Stimulated activated CD4-positive, alpha-beta T cell treated with anti-CD3 and anti-CD28 coated beads, Interleukin-1b, Interleukin-23, amount 100 ng/mL, for 1 hour (primary cell): ENCODE measurements at places on chromosomes 5 and 9.
A peak's percentile ranks its signal among the peaks of the same experiment; 100 is the strongest.

DNA sequence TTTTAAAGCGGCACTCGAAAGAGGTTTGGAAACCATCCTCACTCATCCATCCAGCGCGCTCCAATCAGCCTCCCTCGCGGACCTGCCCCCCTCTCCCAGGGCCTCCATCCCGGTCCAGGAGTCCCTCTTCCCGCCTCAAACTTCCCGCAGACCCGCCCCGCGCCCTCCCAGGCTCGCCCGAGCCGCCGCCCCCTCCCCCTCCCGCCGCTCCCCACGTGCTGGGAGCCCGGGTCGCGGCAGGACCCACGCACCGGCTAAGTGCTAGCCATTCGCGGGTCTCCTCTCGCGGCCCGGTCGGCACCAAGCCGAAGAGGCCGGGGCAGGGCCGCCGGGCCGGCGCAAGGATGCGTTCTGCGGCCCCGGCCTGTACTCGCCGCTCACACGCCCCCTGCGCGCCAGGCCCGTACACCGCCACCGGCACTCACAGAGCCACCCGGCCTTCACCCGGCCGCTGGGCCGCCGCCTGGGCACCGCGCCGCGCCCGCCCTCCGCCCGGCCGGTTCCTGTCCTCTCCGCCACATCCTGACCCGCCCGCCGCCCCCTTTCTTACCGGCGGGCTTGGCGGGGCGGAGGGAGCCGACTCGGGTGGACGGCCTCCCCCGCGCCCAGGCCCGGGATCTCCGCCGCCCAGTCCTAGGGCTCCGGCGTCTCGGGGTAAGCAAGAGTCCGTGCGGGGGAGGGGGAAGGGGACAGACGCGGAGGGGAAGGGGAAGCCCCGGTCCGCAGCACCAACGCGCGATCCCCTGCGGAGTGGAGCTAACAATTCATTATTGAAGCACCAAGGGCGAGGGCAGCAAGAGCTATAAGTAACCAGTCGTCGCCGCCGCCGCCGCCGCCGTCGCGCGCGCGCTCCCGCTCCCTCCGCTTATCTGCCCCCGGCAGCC, 576 bp downstream of the CHD1 start:
- DNase-seq: peak; percentile 62

- DNase-seq: no peak
Measured at GRCh38 chr9:109830545-109830944, 50.5 kb downstream of the PALM2AKAP2 start.

DNA sequence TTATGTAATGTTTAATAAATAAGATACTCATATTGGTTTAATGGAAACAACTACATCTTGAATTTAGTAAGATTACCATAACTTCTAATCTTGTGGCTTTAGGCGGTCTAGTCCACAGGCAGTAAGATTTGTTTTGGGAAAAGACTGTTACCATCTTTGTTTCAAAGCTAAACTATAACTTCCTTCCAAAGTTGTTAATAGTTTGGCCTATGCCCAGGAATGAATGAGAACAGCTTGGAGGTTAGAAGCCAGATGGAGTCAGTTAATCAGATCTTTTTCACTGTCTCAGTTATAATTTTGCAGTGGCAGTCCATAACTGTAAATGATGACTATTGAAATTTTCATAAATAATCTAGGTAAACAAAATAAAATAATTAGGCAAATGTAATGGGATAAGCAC, 241.8 kb upstream of the KLF9 start:
- DNase-seq: no peak

DNA sequence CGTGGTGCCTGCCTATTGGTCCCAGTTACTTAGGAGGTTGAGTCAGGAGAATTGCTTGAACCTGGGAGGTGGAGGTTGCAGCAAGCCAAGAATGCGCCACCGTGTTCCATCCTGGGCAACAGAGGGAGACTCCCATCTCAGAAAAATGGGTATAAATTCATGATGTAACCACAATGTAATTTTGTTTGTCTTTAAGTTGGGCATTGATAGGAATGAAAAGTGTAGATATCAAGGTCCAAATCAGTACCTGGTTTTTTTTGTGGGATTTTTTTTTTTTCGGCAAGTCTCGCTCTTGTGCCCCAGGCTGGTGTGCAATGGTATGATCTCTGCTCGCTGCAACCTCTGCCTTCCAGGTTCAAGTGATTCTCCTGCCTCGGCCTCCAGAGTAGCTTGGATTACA, 7.4 kb downstream of the NPM1 start:
- DNase-seq: no peak

- no peak for DNase-seq
Measured at GRCh38 chr5:107219993-107220392, 450.7 kb downstream of the EFNA5 start.

- DNase-seq: no peak
Measured at GRCh38 chr9:89721176-89721700, 116.4 kb downstream of the GADD45G start.

GRCh38 chr9:131707733-131708157, 32.1 kb downstream of the RAPGEF1 start:
- no peak for DNase-seq

DNA sequence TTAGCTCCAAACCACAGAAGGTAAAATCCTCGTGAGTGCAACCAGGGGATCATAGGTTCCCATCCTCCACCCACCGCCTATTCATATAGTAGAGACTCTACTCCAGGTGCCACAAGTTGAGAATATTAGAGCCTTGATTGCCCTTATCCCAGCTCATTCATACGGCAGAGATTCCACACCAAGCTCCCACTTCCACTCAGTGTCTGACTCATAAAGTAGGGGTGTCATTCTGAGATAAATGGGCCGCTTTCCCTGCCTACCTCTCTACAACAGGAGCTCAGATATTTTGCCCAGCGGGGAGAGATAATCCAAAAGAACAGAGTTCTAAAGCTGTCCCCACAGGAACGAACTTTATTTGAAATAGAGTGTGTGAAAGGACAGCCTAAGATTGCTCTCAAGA, 9.4 kb downstream of the SLC22A4 start:
- DNase-seq: no peak

DNA sequence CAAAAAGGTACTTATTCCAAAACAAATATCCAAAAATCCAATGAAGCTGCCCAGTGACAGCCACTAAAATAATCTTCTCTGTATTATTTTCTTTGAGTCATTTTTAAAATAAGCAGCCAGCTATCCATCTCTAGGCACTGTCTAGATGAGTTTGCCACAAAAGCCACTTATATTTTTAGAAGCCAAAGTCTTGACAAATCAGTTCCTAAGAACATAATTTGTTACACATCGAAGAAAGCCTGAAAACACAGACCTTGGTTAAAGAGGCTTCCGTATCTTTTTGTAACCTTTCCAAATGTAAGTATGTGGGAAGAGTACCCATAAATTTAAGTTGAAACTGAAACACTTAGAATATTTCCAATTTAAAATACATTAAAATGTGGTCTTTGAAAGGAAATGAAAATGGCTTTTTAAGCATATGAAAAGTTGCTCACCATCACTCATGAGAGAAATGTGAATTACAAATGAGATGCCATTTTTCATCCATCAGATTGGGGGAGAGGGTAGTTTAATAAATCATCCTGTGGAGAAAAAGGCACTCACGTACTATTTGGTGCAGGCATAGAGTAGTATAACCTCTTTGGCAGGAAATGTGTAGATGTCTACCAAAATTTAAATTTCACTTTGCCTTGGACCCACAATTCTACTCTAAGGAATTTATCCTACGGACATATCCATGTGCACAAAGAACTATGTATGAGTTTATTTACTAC, 180.4 kb downstream of the MLLT3 start:
- no peak for DNase-seq

DNA sequence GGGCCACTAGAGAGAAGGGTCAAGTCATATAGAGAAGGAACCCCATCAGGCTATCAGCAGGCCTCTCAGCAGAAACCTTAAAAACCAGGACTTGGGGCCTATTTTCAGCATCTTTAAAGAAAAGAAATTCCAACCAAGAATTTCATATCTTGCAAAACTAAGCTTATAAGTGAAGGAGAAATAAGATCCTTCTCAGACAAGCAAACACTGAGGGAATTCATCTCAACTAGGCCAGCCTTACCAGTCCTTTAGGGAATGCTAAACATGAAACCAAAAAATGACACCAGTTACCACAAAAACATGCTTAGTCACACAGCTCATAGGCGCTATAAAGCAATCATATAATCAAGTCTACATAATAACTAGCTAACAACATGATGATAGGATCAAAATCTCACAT, 407.1 kb downstream of the LRRC70 start:
- DNase-seq: no peak

GRCh38 chr9:1285526-1285925, 235.4 kb downstream of the DMRT2 start:
- DNase-seq: no peak

GRCh38 chr5:111582993-111583601, 70.8 kb upstream of the STARD4 start:
- no peak for DNase-seq

GRCh38 chr9:4339836-4340560, 40.1 kb upstream of the GLIS3 start:
- no peak for DNase-seq

DNA sequence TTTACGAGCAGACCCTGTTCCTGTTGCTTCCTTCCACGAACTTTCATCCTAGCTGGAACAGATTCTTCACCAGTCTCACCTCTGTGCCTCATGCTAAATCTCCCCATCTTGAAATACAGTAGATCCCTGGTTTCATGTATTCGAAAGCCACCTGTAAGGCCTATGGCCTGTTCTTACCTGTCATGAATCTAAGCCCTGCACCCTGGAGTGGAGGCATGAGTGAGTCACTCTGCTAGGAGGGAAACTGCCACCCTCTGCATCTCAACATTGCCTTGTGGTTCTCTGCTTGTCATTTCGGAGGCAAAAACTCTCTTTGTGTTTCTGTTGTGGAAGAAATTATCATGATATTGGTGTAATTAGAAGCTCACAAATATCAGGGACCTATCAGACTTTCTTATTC, 320.0 kb downstream of the ENC1 start:
- DNase-seq: no peak

- no peak for DNase-seq
Measured at GRCh38 chr9:76198336-76198735, 195.9 kb downstream of the RFK start.

DNA sequence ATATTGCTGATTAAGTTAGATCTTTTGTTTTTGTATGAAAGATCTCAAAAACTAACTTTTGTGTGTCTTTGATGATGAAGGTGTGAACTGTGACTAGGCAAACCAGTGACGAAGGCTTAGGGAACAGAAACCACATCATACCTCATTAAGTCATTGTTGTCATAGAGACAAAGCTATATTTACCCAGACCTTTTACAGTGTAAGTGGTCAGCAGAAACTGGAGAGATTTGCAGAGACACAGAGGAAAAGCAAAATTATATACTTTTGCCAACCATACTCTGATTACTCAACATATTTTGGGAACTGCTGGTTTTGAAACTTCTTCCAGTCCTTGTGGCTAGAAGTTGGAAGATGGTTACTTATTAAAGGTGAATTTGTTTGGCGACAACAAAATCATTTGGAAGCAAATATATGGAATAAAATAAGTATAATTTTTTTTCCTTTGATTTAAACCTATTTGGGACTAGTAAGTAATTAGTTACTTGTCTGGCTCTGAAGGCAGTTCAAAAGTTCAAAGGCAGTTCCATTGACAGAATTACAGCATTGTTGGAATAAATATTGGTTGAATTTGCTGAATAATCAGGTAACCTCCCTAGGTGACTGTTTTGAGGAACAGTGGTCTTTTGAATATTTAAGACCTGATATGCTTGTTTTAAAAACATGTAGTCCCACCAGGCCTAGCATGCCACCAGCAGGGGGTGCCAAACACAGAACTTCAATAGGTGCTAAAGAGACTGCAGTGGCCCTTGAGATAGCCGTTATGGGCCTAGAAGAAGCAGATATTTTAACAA, 103.8 kb downstream of the RPS23 start:
- DNase-seq: no peak

DNA sequence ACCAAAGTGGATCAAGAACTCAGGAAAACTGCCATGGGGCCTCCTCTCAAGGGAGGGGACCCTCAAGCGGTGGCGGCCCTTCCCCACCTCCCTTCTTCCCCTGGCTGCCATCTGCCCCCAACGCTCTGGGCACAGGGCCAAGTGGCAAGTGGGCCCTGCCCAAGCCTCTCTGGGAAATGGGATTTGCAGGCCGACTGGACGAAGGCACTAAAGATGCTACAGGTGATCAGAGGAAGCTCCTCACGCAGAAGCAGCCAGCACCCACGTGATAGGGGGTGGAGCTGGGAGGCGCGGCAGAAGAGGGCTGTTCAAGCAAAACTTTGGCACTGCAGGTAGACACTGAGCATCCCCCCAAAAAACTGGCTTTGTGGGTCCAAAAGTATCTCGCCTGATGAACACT, 52.7 kb upstream of the UBTD2 start:
- DNase-seq: no peak

DNA sequence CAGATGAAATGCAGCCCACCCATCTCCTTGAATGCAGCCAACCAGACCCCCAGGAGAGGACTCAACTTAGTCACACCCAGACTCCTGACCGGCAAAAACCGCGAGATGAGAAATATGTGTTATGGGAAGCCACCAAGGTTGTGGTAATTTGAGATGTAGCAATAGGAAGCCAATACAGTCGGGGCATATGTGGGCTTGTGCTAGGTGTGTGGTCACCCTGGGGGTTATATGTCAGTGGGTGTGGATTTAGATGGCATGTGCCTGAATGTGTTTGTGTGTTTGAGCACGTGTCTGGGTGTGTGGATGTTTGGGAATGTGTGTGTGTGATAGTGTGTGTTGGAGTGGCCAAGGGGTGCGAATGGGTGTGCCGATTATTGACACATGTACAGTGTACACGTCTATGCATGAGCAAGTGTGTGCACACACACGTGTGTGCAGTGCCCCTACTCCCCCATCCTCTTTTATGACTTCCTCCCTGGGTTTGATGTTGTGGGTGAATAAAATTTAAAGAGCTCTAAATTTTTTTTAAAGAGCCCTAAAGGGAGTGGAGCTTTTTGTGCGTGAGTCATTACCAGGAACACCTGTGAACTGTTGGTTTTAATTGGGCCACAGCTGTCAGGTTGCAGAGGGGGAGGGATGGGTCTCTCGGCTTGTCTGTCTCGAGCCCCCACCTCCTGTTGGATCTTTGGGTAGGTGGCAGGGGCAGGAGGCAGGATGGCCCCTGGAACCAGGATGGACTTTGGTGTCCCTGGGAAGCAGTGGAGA, 86.8 kb downstream of the LHX2 start:
- DNase-seq: no peak

- DNase-seq: no peak
Measured at GRCh38 chr5:72115296-72115695, 8.0 kb downstream of the MAP1B start.

DNA sequence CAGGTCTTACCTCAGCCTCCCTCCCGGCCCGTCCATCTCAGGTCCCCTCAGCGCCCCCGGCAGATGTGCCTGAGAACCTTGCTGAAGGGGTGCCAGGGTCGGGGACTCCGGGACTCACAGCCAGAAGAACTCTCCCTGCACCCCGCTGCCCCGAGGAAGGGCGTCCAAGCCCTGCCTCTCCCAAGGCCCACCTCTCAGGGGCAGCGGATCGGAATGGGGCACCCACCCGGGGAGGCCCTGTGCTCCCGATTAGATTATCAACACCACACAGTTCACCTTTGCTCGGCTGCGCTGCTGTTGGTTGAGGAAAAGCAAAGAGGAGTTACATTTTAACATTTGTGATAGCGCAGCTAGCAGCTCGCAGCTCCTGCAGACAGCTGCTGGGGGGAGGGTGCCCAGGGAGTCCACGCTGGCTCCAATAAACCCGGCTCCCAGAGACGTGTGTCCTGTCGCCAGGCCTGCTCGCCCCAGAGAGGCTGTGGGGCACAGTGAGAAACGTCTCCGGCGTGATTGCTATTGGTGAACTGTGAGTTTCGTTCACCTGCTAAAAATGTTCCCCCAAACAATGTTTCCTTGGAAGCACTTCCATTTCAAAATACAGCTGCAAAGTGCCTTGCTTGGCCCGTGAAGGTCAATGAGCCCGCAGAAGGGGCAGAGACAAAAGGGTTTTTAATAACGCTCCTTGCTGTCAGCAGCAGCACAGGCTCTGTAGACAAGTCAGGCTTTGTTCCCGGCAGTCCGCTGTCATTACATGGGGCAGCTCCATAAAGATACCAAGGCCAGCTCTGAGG, 18.6 kb upstream of the SLC6A19 start:
- DNase-seq: no peak
